CD4-positive, alpha-beta T cell treated with Interleukin-10 for 1 hour (primary cell): ENCODE measurements at places on chromosomes 4 and X.

- DNase-seq = no peak
These were observed 155.6 kb downstream of the CBR4 start for GRCh38 chr4:168854350-168854921.

GRCh38 chr4:89674876-89675459 is 162.0 kb downstream of the SNCA start:
- no peak for DNase-seq

GRCh38 chr4:107718351-107718965 is 1.6 kb downstream of the PAPSS1 start:
- DNase-seq = no peak

DNA sequence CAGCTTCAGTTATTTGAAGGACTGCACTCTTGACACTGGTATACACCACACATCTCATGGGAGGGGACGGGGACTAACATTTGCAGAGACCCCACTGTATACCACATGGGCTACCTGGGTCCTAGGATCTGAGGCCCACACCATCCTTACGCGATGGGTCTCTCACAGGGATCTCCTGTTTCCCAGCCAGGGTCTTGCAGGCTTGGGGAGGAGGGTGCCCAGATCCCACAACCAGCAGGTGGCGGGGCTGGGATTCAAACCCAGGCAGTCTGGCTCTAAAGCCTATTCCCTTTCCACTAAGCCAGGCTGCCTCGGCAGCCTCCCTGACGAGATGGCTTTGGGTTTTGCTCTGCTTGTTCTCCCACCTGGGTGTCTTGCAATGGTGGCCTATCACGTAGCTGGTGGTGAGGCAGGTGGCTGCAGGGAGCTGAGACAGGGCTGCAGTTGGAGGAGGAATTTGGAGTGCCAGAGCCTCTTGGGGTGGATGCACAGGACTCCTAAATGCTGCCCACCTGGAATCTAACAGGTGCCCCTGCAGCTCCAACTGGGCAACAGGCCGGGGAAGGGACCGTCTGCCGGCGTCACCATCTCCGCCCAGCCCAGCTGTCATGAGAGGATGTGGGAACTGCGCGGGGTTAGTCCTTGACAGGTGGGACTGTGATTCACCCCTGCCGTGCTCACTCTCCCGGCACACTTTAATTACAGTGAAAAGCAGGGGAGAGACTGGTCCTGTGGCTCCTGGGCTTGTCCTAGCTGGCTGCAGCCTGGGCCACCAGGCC is 110.7 kb downstream of the PSAPL1 start:
- DNase-seq = peak; percentile 2

- no peak for DNase-seq
These were observed 56.7 kb downstream of the ADGRG2 start for GRCh38 chrX:19065535-19065934.

DNA sequence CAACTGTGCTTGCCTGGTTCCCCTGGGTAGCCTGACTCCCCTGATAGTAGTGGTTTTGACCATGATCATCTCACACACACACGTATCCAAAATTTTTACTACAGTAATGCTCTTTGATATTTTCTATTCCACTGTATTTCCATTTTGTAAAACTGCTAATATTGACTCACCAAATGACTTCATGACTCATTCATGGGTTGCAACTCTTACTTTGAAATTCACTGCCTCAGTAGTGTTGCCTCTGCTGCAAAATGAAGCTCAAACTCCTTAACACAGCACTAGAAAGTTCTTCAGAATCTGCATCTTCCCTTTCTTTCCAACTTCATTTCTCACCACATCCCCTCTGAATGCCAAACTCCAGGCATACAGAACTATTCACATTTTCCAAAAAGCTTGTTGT is 20.3 kb downstream of the QRFPR start:
- DNase-seq = no peak

GRCh38 chr4:150119492-150119891 is 41.2 kb downstream of the DCLK2 start:
- no peak for DNase-seq

GRCh38 chr4:169682372-169683047 is 62.1 kb downstream of the CLCN3 start:
- DNase-seq = no peak

GRCh38 chrX:2632533-2633504 is 58.3 kb upstream of the CD99 start:
- peak; percentile 40 for DNase-seq

- no peak for DNase-seq
These were observed 150.7 kb downstream of the PDGFC start for GRCh38 chr4:156820931-156821330.
